ENCODE measurements at places on chromosomes 7 and 10.
A peak's percentile ranks its signal among the peaks of the same experiment; 100 is the strongest.

DNA sequence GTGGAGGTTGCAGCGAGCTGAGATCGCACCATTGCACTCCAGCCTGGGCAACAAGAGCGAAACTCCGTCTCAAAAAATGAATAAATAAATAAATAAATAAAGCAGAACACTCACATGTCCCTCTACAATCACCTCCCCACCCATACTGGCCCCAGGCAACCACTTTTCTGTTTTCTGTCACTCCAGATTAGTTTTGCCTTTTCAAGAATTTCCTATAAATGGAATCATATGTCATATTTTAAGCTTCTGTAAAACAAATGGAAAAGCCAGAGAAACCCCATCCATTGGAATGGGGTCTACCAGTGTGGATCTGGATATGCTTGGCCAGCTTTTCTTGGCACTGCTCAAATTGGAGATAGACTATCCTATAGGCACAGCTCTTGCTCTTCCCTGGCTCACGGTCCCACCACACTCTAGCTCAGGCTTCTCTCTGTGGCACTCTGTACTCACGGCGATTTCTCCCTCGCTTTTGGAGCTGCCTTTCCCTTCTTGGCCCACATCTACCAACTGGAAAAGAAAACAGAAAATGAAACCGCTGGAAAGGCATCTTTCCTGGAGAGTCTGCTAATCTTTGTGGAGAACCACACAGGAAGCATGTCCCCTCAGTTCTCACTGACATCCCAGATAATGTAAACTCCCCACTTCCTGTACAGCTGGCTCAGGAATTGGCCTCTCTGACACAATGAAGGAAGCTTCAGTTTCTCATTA, 210.1 kb downstream of the JCAD start:
- no peak for DNase-seq

GRCh38 chr10:19816411-19817230, at the start of gene PLXDC2:
PLXDC2 (plus strand) TSS chr10:19816432.
- DNase-seq: peak; percentile 67

DNA sequence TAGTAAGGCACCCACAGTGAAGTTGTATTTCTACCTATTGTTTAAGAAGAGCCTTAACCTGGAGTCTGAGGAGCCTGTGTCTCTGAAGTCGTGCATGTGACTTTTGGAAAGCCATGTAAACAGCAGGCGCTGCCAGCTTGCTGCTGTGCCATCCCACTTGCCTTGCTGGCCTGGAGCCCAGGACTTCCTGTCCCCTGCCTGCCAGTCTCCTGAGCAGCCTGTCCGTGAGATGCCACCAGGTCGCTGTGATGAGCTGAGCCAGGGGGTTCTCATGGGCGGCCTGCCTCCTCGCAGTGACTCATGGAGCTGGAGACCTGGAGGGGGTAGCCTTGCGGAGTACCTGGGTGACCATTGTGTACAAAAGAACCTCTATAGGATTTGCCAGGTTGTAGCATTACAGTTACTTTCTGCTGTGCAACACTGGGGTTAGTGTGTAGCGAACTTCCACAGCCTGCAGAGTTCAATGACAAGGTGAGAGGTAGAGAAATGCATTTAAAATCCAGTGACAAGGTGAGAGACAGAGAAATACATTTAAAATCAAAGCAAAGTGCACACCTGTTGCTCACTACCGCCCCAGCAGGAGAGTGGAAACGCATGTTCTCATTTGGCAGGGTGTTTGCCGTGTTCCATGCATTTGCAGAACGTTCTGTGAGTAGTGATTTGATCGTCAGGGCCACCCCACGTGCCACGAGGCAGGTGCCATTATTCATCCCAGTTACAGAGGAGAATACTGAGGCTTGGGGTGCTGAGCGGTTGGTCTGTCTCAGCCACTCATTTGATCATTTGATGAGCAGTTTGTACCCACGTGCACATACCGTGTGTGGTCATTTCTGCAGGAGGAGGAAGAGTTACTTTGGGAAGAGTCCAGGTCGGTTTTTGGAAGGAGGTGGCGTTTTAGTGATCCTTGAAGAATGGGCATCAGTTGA, 36.6 kb upstream of the BHLHA15 start:
- DNase-seq: peak; percentile 79

DNA sequence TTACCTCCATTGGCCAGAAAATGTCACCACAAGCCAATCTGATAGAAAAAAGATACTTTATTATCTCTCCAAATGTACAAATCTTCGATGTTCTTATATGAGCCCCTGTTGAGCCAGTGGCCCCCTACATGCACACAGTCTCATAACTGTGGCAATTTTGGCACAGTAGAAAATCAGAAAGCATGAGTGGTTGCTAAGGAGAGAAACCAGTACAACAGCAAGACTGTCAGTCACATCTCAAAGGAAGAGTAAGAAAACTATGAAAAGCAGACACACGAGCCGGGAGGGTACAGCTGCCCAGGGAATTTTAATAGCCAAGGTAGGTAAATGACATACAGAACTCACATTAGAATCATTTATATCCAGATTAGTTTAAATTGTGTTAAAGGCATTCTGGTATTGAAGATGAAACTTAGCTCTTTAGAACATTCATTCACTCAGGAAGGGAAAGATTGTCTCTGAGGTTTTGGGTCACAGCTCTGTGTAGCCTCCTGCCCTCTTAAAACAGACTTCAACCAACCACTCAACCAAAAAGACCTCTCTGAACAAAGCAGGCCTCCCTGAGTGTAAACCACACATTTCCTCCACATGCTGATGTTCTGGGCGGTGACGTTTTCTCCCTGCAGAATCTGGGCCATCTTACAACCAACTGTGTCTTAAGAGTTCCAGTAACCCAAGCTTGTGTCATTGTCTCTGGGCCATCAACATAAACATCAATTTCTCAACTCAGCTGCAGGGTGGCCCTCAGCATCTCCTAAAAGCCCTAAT, 80.8 kb upstream of the ADAM12 start:
- no peak for DNase-seq

DNA sequence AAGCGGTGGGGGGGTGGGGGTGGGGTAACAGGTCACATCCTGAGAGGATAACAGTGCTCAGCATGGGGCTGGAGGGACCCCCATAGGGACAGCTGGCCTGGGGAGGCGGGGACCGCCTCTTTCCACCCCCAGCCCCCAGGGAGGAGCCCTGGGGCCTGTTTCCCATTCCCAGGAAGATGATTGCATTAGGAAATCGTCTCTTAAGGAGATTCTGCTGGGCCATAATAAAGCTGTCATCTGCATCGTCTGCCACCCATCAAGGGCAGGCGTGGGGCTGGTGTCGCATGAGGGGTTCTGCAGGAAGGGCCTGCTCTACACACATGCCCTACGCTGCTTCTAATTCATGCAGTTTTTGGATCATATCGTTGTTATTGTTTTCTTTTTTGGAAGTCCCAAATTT, 17.2 kb downstream of the RET start:
- DNase-seq: no peak

- no peak for DNase-seq
Measured at GRCh38 chr10:62657244-62657835, 147.2 kb upstream of the ADO start.

DNA sequence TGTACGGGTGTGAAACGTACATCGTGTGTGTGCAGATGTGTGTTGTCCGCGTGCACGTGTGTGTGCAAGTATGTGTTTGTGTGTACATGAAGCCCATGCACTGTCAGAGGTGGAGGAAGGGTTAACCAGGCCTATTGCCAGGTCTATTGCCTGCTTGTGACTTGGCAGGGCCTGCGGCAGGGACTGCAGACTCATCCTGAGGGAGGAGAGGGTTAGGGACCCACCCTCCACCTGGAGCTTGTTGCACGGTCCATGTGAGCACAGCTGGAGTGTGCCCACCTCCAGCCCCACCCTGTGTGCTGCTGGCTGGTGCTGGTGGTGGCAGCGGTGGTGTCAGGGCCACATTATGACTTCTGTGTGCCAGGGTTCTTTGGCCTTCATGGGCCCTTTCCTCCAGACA, 7.1 kb upstream of the AQP1 start:
- DNase-seq: no peak

DNA sequence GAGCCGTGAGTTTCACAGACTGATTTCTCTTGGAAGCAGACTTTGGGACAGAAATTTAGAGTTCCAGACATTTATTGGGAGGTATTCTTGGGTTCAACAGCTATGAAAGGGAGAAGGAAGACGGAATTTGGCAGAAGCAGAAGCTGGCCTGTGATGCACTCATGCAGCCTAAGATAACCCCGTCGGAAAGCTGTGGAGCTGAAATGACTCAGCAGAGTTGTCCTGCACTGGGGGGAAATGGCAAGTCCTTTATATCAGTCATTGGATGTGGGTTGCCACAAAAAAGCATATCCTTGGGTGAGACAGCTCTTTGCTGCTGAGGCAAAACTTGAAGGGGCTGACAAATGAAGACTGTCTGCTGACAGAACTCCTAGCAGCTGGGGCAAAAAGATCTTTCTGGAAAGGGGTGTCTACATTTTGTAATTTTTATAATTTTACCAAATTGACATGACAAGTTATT, 11.5 kb upstream of the MICU1 start:
- peak; percentile 52 for DNase-seq

DNA sequence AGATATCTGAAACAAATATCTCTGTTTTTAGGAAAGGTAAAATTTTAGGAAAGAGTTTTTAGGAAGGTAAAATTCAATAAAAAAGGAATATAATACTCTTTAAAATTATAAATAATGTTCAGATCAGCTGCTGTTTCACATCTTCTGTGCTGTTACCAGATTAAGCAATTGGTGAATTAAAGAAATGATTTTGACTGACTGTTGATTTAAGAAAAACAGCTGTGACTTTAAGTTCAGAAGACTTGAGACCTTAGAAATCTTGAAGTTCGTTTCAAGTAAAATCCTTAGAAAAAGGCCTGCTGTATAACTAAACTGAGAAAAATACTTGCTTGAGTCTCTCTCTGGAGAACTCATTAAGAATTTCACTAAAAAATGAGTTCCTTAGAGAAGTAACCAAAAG, 250.6 kb downstream of the DOCK4 start:
- DNase-seq: no peak

DNA sequence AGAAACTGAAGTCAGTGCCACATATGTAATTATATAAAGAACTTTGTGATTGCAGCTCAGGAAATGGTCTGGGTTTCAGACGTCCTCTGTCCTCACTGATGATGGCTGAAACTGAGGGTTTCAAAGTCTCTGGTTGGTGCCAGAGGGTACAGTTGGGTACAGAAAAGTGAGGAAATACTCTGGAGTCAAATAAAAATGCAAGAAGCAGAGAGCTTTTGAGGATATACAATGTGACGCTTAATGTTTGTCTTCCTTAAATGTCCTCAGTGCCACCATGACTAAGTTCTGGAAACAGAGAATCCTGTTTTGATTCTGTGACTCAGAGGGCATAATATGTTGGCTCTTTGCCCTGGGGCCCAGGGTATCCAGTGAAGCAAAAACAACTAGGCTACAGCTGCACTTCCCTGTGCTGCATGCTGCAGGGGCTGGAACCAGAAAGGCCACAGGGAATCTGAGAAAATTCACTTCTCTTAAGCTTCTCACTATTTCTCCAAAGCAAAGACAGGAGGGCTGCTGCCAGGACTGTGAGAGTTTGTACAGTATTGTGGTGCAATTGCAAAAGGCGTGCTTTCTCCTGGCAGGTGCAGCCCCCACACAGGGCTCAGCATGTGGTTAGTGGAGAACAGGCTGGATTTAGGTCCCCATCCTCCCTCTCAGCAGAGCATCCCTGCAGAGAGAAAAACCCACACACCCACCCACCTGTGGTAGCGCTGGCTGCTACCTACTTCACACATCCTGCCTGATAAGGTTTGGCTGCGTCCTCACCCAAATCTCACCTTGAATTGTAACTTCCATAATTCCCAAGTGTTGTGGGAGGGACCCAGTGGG, 169.5 kb upstream of the SVIL start:
- DNase-seq: no peak

- DNase-seq: no peak
Measured at GRCh38 chr10:78691301-78692030, 377.3 kb upstream of the ZMIZ1 start.

DNA sequence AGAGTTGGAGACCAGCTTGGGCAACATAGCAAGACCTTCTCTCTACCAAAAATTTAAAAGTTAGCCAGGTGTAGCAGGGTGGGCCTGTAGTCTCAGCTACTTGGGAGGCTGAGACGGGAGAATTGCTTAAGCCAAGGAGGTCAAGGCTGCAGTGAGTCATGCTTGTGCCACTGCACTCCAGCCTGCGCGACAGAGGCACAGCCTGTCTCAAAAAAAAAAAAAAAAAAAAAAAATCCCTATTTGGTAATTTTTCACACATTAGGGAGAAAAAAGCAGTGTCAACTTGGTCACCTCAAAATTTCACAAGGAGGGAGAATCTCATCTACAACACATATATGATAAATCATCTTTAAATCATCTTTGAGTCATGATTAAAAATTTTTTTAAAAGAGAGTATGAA, 6.4 kb upstream of the ZNF398 start:
- DNase-seq: no peak

DNA sequence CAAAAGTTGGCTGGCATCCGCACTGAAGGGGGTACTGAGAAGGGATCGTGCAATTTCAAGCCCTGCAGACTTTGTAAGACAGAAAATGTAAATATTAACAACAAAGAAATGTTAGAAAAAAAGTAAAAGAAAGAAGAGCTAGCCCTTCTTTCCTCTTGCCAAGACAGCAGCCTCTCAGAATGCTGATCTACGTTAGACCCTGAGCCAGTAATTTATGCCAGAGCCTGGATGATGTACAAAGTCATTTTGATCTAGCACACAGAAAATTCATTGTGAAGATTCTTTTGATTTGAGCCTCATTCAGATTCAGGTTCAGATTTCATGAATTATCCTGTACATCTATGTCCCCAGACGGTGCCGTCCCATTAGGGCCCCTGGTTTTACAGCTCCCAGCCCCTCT, 105.2 kb downstream of the PRKCQ start:
- no peak for DNase-seq

- no peak for DNase-seq
Measured at GRCh38 chr7:123836656-123837055, 8.3 kb upstream of the HYAL4 start.

- no peak for DNase-seq
Measured at GRCh38 chr7:40099837-40100236, 34.6 kb downstream of the MPLKIP start.

DNA sequence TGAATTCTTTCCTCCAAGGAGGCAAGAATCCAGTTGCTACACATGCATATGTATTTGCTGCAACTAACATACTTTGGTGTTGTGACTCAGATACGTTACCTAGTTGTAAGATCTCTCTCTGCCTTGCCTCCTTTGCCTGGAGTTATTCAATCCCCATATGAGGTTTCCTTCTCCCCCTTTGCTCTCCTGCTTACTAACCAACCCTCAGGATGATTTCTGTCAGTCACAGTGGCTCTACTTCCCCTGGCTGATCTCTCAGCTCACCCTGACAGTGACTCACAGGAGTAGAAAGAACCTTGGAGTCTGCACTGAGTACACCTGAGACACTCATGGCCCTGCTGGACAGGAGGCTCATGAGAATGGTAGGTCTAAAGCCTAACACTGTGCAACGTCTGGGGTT, 92.0 kb downstream of the TMEM106B start:
- DNase-seq: no peak
